ENCODE measurements at places on chromosomes 16 and 17.

GRCh38 chr17:80474231-80474960 is 2.0 kb downstream of the NPTX1 start:
- no peak for DNase-seq

DNA sequence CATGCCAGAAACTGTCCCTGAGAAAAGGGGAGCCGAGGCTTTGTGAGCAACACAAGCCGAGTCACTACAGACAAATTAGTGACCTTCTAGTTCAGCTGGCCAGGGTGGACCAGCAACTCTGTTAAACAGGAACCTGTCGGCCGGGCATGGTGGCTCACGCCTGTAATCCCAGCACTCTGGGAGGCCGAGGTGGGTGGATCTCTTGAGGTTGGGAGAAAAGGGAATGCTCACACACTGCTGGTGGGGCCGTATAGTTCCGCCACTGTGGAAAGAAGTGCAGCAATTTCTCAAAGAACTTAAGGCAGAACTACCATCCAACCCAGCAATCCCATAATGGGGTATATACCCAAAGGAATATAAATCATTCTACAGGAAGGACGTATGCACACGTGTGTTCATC is 67.8 kb downstream of the C16orf95 start:
- DNase-seq: no peak

DNA sequence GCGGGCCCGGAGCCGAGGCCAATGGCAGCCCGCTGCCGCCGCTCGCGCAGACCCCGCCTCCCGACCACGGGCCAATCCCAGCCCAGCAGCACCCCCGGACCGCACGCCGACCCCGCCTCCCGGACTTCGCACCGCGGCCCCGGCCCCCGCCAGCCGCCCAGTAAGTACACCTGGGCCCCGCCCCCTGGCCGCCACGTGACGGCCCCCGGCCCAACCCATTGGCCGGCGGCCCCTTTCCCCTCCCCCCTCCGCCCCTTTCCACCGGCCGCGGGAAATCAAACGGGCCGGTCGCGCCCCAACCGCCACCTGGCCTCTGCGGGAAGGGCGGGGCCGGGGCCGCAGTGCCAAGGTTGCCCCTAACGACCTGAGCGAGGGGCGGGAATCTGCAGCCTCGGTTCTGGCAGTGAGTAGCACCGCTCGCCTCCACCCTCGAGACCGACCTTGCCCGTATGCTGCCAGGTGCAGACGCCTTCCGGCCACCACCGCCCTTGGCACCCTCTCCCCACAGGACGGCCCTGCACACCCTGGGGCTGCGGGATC is at the start of gene YBX2:
TSS of gene YBX2 (minus strand) at position 26 of the 540 bp plus-strand sequence. CDS start 139 bp downstream, outside the sequence.
- DNase-seq: peak; percentile 97

GRCh38 chr17:13749891-13750235 is 148.1 kb upstream of the HS3ST3A1 start:
- no peak for DNase-seq

GRCh38 chr17:82846061-82846691 is 6.4 kb upstream of the ZNF750 start:
- no peak for DNase-seq

DNA sequence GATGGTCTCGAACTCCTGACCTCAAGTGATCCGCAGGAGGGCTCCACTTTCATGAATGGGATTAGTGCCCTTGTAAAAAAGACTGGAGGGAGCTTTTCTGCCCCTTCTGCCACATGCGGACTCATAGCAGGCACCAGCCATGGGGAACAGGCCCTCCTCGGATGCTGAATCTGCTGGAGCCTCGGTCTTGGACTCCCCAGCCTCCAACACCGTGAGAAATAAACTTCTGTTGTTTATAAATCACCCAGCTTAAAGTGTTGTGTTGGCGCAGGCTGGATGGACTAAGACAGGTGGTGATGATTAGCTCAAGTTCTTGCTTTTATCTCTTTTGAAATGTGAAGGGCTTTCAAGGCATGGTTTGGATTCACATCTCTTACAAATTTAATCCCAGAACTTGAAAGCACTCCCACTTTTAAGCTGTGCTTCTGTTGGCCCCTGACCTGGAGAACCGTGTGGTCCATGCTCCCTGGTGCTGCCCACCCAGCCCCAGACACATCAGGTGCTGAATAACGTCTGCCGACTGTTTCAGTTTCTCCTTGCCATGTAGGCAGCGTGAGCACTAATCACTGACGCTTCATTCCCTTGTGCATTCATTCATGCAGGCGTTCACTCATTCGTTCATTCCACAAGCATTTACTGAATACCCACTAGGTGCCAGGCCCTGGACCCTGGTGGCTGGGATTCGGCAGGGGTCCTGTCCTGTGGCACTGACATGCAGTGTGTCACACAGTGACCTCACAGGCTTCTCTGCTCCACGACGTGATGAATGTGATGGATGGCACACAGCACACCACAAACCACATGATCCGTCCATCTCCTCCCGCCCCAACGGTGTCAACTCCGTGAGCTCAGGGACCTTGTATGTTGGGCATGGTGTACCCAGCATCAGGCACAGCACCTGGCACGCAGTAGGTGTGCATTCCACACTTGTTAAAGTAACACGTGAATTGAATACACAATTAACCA is 8.9 kb downstream of the CIBAR2 start:
- no peak for DNase-seq

GRCh38 chr16:9689597-9689996 is 492.6 kb downstream of the GRIN2A start:
- no peak for DNase-seq

GRCh38 chr17:28912281-28912937 is 9.5 kb upstream of the DHRS13 start:
- DNase-seq: peak; percentile 67

DNA sequence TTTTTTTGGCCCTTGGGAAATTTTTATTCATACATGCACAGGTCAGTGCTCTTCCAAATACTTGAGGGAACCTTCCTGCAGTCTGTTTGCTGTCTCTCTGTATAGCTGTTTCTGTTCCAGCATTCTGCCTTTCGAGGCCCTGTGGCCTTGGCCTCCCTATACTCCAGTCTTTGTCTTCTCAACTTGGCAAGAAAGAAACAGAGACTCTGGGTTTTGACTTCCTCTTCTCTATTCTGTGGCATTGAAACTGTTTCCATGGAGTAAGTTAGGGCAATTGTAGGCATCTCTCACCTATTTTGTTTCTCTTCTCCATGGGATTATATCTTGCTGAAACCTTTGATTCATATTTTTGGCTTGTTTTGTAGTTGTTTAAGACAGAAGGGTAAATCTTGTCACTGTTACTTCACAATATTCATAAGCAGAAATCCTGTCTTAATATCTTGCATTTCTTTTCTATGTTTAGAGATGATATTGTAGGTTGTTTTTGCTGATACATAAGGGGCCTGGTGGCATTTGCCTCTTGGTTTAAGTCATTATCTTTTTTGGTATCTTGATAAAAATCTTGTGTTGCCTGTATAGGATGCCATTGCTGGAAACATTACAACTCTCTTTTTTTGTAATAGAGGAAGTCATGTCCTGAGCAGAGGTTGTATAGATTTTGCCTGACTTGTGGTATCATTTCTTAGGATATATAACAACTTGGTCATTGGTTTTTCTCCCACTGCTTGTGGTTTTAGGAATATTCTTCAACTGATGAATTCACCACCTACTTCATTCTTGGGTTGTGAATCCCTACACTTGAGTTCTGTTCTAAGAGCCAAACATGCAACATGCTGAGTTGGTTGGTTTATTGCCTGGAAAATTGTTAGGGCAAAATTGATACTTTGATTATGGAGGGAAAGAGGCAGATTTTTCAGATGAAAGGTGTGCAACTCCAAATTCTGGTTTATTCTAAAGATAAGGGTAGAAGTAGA is 168.6 kb downstream of the FTO start:
- no peak for DNase-seq

GRCh38 chr17:66543526-66543925 is 241.1 kb downstream of the PRKCA start:
- no peak for DNase-seq

DNA sequence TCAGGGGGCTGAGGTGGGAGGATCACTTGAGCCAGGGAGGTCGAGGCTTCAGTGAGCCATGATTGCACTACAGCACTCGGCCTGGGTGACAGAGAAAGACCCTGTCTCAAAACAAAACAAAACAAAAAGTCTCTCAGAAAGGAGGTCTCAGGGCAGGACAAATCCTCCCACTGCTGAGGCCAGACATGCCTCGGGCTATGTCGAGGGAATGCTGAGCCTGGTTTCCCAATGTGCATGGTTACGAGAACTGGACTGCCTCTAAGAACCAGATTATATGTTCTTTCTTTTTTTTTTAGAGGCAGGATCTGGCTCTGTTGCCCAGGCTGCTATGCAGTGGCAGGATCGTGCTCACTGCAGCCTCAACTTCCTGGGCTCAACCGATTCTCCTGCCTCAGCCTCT is 27.6 kb downstream of the TRAP1 start:
- DNase-seq: no peak

DNA sequence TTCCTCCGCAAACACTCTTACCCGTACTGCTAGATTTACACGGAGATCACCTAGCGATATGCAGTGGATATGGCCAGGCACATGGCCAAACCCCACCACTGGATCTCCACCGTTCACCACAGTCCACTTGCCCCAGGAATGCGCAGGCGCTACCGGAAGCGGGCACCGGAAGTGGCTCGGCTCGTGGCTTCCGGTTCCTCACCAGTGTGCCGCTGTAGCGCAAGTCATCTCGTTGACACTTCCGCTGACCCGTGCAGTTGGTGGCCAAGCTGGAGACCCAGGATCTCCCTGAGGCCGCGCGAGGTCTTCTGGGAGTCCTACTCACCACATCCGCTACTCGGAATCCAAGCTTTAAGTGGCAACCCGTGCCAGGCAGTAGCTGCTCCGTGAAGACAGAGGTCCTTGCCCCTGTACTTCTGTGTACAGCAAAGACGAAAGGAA is 11.5 kb downstream of the ZNF597 start:
- DNase-seq: no peak

GRCh38 chr16:85541980-85542900 is 70.9 kb upstream of the GSE1 start:
- DNase-seq: no peak

DNA sequence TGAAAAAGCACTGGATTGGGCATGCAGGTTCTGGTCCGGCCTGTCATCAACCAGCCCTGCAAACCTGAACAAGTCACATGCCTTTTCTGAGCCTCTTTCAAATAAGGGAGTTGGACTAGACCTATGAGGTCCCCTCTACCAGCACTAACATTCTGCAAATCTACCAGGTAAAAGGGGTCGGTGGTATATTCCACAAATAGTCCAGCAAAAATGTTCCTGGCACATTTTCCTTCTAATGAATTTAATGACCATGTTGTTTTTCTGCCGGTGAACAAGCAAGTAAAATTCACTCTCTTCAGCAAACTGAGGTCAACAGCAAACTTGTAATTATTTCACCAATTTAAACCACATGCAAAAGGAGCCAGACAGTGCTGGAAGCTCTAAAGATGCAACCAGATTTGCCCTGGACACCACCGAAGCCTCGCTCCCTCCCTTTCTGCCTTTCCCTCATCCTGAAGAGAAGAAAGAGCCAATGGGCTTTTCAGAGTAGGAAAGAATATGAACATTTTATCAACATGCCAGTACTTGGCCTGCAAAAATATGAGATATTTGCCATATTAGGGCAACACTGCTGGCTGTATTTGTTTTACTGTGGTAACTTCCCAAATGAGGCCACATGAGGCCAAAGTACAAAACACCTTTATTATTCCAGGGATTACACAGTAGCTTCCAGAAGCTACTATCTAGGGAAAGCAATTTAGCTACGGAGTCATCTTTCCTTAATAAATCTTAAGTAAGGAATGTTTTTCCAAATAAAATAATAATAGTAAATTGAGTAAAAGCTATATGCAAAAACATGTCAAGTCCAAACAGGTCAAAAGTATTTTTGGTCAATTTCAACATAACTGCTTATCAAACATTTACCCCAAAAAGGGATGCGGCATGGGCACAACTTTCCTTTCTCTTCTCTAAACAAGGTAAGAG is 45.0 kb downstream of the USP31 start:
- no peak for DNase-seq

DNA sequence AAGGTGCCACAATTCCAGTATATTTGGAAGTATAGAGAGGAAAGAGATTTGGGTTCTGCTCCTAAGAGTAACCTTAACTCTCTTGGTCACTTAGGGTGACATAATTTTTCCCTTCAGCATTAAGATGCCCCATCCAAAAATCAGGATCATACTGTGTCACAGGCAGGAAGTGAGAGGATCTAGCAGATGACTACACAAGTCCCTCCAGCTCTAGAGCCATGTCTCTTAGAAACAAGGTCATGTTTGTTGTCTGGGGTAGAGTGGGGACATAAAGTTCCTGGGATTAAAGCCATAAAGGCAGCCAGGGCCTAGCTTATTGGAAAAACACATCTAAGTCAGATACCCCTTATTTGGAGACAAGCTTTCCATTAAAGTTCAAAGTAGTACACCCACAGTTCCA is 2.7 kb downstream of the CCL8 start:
- DNase-seq: no peak

GRCh38 chr16:88872650-88873331 is 6.3 kb upstream of the PABPN1L start:
- no peak for DNase-seq

DNA sequence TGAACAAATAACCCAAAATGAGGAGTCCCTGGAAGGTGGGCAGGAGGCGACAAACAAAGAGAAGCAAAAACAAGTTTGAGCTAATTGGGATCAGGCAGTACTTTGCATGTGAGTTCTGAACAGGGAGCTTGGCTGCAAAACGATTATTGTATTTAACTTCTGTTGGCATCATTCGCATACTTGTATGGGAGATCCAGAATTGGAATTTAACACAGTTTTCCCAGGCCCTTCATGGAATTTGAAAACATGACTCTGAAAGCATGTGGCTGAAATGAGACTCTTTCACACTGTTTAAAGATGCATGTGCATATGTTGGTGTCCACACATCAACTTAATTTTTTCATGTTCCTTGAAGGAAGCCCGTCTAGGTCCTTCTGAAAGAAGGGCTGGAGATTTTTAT is 674.3 kb downstream of the WWOX start:
- DNase-seq: no peak
